ENCODE measurements at places on chromosomes 2 and 18. TPM values are rescaled to one million over a fixed set of nuclear protein-coding genes. Genes with fewer than 3 reads are reported as not detected.
A peak's percentile ranks its signal among the peaks of the same experiment; 100 is the strongest.

Gene SERPINB3
- polyA plus RNA-seq = 0.37 TPM

DNA sequence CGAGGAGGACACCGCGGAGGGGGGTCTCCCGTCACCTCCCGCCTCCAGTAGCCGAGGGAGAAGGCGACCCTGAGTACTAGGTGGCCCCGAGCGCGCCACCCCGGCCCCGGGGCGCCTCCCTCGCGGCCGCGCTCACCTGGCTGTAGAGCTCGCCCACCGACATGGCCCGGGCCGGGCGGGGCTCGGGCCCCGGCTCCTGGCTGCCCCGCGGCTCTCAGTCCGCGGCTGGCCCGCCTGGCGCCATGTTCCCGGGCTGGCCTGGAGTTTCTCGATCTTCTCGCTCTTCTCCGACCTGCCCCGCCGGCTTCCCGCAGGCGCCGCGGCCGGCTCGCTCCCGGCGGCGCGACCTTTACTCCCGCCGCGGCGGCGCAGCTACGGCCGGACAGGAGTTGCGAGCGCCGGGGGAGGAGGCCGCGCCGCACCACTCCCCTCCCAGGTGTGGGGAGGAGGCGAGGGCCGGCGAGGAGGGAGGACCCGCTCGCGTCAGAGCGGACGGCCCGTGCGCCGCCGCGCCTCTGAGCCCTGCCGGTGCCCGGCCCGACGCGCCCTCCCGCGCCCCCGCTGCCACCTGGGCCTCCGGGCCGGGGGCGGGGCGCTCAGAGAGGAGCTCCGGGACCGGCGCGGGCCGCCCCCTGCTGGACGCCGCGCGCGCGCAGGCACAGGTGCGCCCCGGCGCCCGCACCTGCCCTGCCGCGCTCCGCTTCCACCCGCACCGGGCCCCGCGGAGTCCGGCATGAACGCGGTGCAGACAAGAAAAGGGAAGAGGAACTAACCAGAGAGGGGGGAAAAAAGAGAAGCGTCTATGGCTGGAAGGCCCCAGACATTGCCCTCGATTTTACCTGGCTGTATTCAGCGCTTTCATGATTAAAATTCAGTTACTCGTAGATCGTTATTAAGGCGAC lies at the start of gene MYO5B:
Gene MYO5B (minus strand): TSS at position 517 of the 902 bp plus-strand sequence. CDS start 354 bp downstream, at position 163.
- DNase-seq = peak; percentile 93

DNA sequence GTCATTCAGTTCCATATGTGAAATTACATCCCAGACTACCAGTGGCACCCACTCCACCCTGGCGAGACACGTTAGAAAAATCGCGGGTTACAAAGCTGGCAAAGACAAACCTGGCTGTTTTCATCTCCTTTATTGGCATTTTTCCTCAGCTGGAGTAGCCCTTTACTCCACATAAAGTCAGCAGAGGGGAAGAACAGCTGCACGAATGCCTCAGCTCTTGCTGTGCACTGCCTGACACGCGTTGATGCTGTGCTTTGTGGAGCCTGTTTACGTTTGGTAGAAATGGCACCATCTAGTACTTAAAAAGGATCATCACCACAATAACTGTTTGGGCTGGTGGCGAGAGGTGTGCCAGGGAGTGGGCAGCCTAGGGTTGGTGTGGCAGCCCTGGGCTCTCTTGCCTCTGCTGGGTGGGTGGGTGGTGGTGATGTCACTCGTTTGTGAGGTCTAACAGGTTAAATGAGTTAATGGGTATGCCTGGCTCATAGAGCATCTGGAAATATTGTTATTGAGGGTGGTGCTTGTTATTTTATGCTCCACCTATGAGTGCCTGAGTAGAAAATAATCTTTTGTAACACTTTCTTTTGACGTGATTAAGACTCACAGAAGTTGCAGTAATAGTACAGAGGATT lies 16.4 kb downstream of the FARP2 start:
- DNase-seq = no peak

- DNase-seq = no peak
Observed at GRCh38 chr2:113219889-113220641, 46.3 kb downstream of the PSD4 start.

- no peak for DNase-seq
Observed at GRCh38 chr2:227000123-227000522, 163.9 kb downstream of the COL4A4 start.

GRCh38 chr2:3485166-3485565 lies 34.2 kb downstream of the ADI1 start:
- DNase-seq = no peak

- DNase-seq = no peak
Observed at GRCh38 chr2:70516596-70516995, 37.0 kb downstream of the TGFA start.

GRCh38 chr2:191789796-191790195 lies 57.1 kb downstream of the CAVIN2 start:
- no peak for DNase-seq

DNA sequence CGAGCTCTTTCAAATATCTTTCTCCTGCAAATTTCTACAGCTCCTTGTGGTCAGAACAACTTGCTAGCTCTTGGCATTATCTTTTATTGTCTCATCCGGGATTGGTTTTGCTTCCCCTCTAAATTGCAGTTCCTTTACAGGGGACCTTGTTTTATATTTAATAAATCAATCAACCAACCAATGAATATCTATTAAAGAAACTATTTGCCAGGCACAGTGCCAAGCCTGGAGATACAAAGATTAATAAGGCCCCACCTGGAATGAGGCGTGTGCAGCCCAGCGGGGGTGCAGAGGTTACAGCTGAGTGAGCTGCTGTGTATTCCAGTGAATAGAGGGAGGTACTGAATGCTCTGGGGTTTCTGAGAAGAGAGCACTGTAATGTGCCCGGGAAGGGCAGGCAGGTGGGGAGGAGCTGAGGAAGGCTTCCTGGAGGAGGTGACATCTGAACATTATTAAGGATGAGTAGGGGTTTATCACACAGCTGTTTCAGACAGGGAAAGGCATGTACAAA lies 51.8 kb downstream of the LIPG start:
- no peak for DNase-seq

Gene SAP130
- polyA plus RNA-seq = 6.2 TPM

- DNase-seq = no peak
Observed at GRCh38 chr2:16170675-16171424, 230.5 kb downstream of the MYCN start.

GRCh38 chr2:127566576-127566975 lies 31.1 kb downstream of the MYO7B start:
- no peak for DNase-seq

GRCh38 chr2:219451661-219452360 lies 17.2 kb downstream of the SPEG start:
- no peak for DNase-seq

DNA sequence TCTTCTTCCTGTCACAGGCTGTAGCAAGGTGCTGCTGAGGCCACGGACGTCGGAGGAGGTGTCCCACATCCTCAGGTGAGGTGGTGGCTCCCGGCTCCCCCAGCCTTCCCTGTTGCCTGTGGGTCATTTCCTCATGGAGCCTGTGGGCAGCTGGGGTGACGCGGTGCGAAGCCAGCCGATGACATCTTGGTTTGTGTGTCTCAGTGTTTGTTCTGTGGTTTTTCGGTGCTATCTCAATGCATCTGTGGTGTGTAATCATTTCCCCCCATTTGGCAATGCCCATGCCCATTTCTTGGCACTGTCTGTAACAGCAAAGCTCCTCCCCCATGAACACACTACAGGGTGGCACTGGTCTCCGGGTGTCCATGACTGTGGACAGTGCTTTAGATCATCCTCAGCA lies 6.6 kb downstream of the D2HGDH start:
- no peak for DNase-seq

Measured in kidney (tissue), 22 donors.